Bronchus fibroblast of lung (primary cell): ENCODE measurements at places on chromosomes 5 and 9. TPM values are rescaled to one million over a fixed set of nuclear protein-coding genes. Genes with fewer than 3 reads are reported as not detected.

The FOXD4L5 gene
- total RNA-seq, result not detected in 2 replicates

The GABRA6 gene
- not detected in 2 replicates for total RNA-seq

The RANBP6 gene
- total RNA-seq, result 13.8 and 19.5 TPM in 2 replicates

The SLC46A2 gene
- total RNA-seq, result not detected in 2 replicates

The CDC25C gene
- total RNA-seq, result 21.9 and 29.4 TPM in 2 replicates

The LRRC19 gene
- not detected in 2 replicates for total RNA-seq

The FST gene
- 84.3 and 98.4 TPM in 2 replicates for total RNA-seq

The CEL gene
- 0.17 and 0.30 TPM in 2 replicates for total RNA-seq

The ADGRD2 gene
- total RNA-seq, result not detected in 2 replicates
